GM12892 (cell line): ENCODE measurements at places on chromosomes 13 and 19.

DNA sequence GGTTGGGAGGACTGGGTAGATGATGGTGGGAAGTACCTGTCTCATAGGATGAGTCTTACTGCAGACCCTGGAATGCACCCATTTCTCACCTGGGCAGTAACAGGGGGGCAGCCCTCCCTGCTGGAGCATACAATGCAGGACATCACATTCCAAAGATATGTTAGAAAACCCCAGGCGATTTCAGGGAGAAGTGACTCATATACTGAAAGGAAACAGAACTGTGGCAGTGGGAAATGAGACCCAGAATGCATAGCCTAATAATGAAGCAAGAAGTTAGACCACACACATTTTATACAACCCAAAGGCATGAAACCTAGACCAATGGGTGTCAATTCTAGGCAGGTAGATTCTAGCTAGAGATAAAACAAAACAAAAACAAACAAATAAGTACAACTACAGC lies 402.7 kb downstream of the IRS2 start:
- DNase-seq, result no peak

DNA sequence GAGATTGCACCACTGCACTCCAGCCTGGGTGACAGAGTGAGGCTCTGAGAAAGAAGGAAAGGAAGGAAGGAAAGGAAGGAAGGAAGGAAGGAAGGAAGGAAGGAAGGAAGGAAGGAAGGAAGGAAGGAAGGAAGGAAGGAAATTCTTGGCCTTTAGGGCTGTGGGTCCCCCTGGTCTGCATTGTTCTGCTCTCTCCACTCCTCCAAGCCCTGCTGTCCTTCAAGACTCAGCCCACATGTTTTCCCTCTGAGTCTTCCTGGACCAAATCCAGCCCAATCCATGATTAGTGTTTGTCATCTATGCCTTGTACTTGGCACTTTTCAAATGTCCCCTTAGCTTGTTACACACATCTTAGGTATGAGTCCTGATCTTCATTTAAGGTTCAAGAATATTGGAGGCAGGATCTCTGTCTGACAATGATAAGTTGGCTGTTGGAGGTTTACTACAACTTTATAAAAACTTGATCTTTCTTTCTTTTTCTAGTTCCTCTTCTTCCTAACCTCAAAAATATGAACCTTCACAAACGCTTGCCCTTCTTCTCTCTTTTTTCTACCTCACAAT lies 48.8 kb upstream of the INTS6 start:
- DNase-seq, result no peak

DNA sequence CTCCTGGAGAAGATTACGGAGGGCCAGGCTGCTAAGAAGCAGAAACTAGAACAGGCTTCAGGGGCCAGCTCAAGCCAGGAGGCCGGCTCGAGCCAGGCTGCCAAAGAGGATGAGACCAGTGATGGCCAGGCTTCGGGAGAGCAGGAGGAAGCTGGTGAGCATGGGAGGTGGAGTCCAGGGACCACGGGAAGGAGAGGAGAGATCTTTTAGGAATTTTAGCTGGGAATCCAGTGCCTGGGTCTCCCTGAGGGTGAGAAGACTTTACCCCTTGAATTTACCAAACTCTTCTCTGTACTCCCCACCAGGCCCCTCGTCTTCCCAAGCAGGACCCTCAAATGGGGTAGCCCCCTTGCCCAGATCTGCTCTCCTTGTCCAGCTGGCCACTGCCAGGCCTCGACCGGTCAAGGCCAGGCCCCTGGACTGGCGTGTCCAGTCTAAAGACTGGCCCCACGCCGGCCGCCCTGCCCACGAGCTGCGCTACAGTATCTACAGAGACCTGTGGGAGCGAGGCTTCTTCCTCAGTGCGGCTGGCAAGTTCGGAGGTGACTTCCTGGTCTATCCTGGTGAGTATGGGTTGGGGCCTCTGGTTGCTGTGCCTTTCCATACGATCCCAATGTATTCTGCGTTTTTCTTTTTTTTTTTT lies 824 bp downstream of the TSEN34 start:
- DNase-seq, result no peak

DNA sequence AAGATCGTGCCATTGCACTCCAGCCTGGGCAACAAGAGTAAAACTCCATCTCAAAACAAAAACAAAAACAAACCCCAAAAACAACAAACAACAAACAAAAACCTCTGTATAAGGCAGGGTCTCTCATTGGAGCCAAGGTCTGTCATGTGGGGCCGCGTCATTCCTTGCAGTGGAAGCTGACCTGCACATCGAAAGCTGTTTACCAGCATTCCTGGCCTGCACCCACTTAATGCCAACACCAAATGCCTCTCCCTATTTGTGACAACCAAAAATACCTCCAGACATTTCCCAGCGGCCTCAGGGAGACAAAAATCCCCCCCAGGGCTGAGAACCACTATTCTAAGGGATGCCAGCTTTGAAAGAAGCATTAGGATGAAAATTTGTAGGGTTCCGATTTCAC lies 1.2 kb downstream of the CPAMD8 start:
- no peak for DNase-seq

- DNase-seq, result no peak
Measured at GRCh38 chr13:66689037-66689619, 541.0 kb downstream of the PCDH9 start.

DNA sequence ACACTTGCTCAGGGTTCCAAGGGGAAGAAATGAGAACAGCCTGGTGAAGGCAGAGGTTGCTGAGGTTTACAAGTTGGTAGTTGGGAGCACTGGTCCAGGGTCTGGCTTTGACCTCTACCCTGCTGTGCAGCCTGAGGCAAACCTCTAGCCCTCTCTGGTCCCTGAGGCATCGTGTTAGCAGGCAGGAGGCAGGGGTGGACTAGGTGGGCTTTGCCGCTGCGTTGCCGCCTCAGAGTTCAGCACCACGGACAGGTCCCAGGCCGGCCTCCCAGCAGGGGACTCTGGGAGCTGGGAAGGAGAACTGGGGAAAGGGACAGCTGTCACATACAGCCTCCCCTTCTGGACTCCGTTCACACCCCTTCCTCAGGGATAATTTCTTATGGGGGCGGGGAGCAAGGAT lies 3.1 kb downstream of the NCAN start:
- no peak for DNase-seq

GRCh38 chr13:114339857-114340534 lies 25.7 kb downstream of the CHAMP1 start:
- DNase-seq, result no peak

DNA sequence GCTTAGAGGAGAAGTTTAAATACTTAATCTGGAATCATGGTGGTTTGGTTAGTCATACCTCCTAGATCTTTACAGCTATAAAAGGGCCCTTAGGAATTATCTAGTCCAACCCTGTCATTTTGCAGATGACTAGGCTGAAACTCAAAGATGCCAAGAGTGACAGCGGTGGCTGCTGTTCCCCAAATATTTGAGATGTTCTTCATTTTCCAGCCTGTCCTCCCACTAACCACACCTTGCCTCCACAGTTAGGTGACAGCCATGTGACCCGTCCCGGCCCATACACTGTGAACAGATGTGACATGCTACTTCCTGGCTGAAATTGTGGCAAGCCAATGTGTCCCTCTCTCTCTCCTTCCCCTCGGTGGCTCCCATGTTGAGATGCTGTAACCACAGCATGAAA lies 225.5 kb upstream of the IPO5 start:
- DNase-seq, result no peak

DNA sequence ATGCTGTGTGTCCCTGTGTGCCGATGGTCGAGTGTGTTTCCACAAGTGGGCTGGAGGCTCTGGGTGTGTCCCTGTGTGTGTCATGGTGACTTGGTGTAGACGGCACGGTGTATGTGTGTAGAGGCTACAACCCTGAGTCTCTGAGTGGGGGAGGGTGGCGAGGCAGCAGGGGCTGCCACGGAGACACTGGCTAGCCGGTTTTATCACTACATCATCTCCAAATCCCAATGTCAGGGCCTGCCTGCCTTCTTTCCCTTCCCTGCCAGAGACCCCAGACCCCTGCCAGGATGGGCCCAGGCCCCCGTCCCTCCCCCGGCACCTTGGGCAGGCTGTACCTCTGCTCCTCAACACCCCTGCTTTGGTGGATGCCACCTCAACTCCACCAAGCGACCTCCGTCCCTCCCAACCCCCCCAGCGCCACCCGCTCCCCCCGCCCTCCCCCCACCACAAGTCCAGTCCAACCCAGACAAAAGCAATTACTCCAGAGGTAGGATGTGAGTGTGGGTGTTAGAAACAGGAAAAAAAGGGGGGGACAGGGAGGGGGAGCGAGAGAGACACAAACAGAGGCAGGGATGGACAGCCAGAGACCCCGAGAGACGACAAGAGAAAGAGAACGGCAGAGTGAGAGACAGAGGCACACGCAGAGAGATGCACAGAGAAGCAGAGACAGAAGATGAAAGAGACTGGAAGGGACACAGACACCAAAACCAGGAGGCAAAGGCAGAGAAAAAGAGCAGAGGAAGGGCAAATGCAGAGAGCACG lies 21.6 kb upstream of the POU2F2 start:
- no peak for DNase-seq

DNA sequence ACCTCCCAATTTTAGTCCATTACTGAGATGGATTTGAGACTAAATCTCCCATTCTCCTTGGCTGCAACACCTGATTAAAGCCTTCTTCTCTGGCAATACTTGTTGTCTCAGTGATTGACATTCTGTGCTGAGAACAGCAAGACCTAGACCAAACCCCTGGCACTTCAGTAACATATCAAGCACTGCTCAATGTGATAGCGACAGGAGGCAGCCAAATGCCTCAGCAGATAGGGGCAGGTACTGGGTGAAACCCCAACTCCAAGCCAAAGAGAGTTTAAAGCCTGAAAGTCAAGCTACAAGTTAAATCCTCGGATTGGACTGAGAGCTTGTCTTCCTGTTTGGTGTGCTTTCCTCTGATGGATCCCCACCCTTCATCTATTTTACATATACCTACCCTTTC lies 52.7 kb downstream of the STARD13 start:
- no peak for DNase-seq

GRCh38 chr19:10878253-10878652 lies 6.9 kb downstream of the CARM1 start:
- DNase-seq, result no peak
